ENCODE measurements at places on chromosomes 12 and 14.

GRCh38 chr14:70257526-70257925 lies 68.8 kb upstream of the SLC8A3 start:
- peak; percentile 19 for DNase-seq

DNA sequence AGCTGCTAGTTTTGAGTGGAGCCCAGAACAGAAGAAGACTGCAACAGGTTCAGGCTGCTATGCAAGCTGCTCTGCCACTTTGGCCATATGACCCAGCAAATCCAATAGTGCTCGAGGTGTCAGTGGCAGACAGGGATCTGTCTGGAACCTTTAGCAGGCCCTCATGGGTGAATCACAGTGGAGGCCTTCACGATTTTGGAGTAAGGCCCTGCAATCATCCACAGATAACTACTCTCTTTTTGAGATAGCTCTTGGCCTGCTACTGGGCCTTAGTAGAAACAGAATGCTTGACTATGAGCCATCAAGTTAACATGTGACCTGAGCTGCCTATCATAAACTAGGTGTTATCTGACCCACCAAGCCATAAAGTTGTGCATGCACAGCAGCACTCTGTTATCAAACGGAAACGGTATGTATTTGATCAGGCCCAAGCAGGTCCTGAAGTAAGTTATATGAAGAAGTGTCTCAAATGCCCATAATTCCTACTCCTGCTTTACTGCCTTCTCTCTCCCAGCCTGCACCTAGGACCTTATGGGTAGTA lies 116.9 kb upstream of the CCDC196 start:
- no peak for DNase-seq

GRCh38 chr14:24964591-24964990 lies 85.4 kb downstream of the STXBP6 start:
- no peak for DNase-seq

- no peak for DNase-seq
These were observed 486.7 kb downstream of the APAF1 start for GRCh38 chr12:99131751-99132199.

- no peak for DNase-seq
These were observed 173.7 kb downstream of the RBM19 start for GRCh38 chr12:113792450-113792849.

DNA sequence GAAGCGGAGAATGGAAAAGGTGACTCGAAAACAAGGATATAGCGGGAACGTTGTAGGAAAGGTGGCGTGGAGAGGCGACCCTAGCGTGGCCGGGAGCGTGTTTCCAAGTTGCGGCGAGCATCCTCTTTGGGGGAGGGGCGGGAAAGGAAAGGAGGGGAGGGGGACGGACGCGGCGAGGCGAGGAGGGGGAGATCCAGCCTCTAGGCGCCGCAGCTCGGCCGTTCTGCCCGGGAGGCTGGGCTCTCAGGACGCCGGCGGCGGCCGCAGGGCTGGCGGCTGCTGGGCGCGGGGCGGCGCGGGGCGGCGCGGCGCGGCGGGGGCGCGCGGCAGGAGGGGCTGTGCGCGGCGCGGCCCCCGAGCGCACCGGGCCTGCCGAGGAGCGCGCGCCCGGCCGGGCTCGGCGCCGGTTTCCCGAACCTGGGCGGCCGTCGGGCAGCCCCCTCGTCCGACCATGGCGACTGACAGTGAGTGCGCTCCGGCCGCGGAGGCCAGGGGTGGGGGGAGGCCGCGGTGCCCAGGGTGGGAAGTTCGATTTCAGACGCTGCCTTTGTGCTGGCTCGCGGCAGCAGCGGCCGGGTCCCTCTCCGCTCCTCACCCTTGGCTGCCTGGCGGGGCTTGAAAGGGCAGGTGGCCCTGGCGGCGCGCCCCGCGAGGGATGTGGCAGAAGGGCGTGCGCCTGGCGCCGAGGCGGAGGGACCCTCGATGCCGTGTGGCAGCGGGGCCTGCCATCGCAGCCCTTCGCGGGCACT lies 50.3 kb downstream of the SNAPC1 start:
- no peak for DNase-seq

GRCh38 chr14:68716698-68717097 lies 76.2 kb downstream of the ZFP36L1 start:
- no peak for DNase-seq

GRCh38 chr14:103141117-103141796 lies 18.0 kb downstream of the TNFAIP2 start:
- DNase-seq: no peak

DNA sequence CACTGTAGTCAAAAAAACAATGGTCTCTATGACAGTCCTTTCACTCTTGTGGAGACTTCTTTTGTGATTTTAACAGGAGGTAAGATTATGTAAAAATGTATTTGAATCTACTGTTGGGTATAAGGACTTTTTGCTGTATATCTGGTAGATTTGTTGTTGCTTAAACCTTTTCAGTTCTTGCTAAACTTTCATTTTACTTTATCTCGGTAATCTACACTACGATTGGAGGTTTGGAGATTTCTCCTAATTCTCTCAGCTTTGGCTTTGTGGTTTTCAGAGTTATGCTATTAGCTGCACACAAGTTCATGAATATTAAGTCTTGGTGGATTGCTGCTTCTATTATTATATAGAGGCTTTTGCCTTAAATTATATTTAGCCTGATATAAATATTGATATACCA lies 116.6 kb upstream of the HIF1A start:
- DNase-seq: no peak

DNA sequence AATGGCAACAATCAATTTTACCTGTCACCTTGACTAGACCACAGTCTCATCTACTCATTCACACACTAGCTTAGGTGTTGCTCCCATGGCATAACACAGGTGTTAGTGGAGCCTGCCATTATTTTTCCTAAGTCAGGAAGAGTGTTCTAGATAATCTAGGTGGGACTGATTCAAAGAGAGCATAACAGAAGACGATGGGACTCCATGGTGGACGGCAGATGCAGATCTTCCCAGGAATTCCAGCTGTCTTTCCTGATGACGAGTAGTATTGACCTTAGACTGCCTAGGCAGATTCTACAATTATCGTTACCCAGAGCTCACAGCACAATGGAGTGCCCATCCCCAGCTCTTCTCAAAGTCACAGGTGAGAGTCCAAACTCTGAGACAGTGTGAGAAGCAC lies 589.0 kb downstream of the TMEM121 start:
- DNase-seq: no peak

DNA sequence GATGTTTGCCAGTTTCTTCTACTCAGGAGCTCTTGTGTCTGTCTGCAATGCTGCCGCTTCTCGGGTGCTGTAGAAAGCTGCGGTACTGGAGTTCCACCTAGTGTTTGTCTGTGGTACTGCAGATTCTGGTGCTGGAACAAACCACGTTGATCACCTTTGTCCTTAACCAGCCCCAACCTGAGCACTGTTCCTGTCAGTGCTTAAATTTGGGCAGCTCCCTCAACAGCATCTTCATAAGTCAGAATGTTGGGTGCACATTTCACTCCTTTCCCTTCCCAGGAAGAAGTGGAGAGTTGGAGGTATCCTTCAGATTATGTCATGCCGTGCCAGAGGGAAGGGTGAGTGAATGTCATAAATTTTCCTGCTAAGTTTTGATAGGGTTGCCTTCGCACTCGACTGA lies 48.7 kb upstream of the LALBA start:
- DNase-seq: peak; percentile 59

Data from GM19239 (cell line).